ENCODE measurements at places on chromosomes 4 and X.

DNA sequence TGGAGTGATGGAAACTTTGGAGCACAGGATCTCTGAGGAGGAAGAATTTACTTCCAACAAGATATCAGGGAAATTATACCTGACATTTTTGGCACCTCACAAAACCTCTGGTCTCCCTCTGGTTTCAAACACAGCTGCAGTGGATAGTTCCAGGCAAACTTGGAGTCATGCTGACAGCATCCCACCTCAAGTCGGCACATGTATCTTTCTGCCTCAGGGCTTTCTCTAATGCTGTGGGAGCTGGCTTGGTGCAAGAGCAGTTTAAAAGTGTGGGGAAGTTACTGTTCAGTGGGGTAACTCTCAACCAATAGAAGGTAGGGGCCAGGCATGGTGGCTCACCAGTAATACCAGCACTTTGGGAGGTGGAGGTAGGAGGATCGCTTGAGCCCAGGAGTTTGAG lies 207.1 kb upstream of the NHS start:
- DNase-seq, result no peak

DNA sequence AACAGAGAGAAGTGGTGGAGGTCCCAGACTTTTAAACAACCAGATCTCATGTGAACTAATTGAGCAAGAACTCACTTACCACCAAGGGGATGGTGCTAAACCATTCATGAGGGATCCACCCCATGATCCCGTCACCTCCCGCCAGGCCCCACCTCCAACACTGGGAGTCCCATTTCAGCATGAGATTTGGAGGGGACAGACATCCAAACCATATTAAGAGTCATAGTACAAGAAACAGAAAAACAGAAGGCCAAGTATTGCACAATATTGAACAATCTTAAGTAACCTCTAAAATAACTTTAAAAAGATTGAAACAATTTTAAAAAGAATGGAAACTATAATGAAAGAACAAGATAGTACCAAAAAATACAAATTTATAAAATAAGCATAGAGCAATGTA lies 110.0 kb downstream of the CBR4 start:
- no peak for DNase-seq

DNA sequence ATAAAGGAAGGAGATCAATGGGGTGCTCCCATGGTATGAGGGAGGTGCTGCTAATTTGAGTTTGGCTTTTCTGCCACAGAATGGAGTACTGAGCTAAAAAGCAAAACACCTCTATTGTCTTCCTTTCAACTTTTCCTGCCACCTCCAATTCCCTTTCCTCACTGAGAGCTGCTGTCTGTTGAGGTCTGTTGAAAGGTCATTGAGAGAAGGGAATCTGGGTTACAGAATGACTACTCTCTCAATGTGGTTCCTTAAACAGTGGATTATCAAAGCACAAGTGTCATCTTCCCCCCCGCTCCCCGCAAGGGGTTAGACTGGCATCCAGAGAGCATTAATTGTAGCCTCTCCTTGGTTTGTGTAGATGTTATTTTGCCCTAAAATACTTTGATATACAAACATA lies 10.7 kb downstream of the USP9X start:
- DNase-seq, result no peak

DNA sequence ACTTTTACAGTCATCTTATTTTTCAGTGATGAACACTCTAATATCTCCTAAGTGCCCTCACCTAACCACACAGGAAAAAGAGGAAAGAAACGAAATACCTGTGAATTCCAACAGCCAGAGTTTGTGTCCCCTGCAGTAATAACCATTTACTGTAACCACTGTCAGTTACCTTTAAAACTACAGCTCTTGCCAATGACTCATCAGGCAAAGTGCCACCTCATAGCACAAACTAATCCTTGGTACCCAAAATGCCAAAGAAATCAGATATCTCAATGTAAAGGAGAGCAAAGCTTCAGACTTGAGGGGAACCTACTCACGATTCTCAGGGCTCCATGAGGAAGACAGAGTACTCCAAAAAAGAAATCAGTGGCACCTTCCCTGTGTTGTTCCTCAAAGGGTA lies 146.5 kb downstream of the NDST3 start:
- DNase-seq, result no peak

DNA sequence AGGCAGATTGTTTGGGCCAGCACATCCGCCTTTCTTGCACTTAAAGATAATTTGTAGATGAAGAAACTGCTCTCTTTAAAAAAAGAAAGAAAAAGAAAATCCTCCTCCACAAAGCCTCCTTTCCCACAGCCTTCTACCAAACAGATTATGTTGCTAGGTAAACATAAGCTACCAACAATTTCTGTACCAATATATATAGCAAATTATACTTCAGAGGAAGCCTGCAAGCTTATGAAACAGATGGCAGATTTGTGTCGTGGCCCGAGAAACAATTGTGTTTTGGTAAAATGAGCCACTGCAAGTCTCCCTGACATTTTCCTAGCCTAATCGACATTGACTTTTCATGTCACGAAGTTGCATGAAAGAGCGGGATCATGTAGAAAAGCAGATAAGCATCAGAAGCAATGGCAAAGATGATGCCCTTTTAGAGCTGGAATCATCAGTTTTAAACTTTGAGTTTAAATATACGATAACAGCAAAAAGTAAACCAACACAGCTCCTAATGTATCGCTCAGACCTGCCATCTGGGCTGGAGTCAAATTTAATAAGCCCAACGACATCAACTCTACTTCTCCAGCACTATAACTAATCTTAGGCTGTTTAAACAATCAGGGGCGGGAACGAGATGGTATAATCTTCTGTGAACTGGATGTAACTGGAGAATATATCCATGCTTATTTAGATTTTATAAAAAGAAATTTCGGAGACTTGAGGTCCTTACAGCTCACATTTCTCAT lies 94.9 kb upstream of the PLAC1 start:
- DNase-seq, result no peak

DNA sequence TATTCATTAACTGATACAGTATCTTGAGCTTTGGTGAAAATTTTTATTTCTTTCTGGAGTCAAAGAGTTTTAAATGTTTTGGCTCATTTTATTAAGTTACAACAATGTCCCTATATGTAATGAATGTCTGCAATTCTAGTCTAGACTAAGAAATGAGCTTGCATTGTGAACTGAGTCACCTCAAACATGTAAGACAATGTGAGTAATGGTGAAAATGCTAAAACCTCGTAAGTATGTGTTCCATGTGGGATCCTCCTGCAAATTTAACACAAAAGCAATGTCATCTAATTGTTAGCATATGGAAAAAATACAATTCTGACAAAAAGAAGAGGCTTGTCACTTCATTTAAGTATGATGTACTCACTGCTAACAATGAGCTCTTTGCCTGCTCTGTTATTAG lies 480.5 kb upstream of the FSTL5 start:
- DNase-seq, result no peak

DNA sequence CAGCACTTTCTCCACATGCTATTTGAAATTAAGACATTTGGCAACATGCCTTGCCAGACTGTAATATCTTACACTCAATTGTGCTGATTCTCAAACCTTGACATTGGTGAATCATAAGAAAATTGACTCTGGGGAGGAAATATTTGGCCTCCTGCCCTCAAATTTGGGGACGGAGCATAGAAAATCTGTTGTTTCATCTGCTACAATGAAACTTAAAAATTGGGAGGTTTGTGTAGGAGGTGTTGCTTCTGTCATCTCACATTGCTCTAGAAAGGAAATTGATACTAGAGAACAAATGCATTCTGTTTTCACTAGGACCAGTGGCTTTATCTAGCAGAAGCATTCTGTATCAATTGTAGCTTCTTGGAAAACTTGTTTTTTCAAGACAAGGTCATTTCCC lies 5.3 kb downstream of the OCRL start:
- DNase-seq, result no peak

DNA sequence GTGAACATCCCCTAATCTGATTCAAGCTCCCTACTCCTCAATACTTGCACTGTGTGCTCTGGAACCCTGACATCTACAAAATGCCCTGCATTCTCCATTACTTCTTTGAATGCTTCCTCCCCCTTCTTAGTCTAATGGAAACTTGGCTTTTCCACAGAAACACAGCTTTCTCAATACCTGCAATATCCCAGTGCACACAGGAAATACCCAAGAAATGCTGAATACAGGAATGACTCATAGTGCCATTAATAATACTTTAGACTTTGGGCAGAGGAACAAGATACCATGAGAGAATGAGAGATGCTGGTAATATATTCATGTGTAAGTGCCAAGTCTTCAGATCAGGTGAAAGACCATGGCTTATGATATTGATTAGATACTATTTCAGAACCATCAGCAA lies 5.6 kb downstream of the QRFPR start:
- DNase-seq, result no peak

GRCh38 chr4:155950461-155950860 lies 3.2 kb downstream of the CTSO start:
- DNase-seq, result no peak

DNA sequence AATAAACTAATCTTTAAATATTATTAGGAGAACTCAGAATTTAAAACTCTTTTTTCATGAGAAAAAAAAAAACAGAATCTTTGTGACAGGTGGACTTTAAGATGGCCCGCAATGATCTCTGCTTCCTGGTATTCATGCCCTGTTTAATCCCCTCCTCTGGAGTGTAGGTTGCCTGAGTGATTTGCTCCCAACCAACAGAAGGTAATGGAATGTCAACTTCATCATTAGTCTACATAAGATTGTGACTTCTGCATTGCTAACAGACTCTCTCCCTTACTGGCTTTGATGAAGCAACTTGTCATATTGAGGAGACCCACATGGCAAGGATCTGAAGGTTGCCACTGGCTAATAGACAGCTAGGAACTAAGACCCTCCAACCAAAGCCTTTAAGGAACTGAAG lies 88.8 kb downstream of the CORIN start:
- no peak for DNase-seq

- DNase-seq, result peak; percentile 64
Measured at GRCh38 chr4:140359562-140360427, 13.7 kb upstream of the SCOC start.

DNA sequence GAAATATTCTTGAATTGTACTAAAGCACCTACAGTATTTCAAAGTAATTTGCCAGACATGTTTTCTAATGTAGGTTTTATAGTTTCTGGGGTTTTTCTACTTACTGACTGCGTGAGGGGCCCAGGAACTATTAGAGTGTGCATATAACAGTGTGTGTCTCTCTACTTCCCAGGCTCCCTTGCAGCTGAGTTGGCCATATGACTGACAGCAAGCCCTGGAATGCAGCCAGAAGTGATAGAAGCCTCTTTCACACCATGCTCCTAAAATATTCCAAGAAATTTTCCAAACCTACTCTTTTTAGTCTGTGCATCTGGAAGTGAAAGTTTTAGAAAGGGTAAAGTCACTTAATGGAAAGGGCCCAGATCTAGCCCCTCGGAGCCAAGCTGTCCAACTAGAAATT lies 96.7 kb upstream of the SLC7A11 start:
- no peak for DNase-seq

Data from femur (tissue), 1 donor.